SK-N-MC (cell line): ENCODE measurements at places on chromosomes 16 and 17.
A peak's percentile ranks its signal among the peaks of the same experiment; 100 is the strongest.

DNA sequence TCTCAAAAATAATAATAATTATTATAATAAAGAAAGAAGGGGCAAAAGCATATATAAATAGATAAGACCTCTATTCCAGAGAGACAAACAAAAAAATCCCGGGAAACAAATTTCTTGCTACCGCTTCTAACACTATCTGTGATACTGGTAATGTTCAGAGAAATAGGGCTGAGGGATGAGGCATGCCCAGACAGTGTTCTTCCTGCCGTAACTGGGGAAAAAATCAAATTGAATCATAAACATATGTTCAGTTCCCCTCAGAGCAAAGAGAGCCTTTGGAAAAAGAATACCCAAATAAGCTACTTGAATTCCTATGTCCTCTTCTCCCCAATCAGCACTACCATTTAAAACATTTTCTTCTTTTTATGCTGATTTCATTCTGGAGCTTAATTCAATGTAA lies 688.0 kb downstream of the KCNJ2 start:
- DNase-seq, result no peak

- no peak for DNase-seq
Observed at GRCh38 chr16:5062051-5062450, 3.7 kb downstream of the C16orf89 start.

DNA sequence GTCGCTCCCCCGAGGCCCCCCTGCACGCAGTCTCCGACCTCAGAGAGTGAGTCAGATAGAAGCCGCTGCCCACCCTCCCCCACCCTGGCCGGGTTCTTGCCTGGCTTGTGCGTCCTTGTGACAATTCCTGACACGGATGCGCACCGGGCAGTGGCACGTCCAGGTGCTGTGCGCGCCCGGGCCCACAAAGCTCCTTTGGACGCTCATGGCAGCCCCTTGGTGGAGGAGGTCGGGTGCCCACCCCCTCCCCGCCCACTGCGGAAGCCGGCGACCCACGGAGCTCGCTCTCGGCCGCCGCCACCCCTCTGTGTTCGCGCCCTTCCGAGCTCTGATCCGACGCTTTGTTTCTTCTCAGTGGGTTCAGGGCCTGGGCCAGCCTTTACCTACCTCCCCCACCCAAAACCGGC lies 662 bp upstream of the TUBB3 start:
- DNase-seq, result no peak

- DNase-seq, result no peak
Observed at GRCh38 chr16:71254832-71255525, 24.5 kb upstream of the HYDIN start.

DNA sequence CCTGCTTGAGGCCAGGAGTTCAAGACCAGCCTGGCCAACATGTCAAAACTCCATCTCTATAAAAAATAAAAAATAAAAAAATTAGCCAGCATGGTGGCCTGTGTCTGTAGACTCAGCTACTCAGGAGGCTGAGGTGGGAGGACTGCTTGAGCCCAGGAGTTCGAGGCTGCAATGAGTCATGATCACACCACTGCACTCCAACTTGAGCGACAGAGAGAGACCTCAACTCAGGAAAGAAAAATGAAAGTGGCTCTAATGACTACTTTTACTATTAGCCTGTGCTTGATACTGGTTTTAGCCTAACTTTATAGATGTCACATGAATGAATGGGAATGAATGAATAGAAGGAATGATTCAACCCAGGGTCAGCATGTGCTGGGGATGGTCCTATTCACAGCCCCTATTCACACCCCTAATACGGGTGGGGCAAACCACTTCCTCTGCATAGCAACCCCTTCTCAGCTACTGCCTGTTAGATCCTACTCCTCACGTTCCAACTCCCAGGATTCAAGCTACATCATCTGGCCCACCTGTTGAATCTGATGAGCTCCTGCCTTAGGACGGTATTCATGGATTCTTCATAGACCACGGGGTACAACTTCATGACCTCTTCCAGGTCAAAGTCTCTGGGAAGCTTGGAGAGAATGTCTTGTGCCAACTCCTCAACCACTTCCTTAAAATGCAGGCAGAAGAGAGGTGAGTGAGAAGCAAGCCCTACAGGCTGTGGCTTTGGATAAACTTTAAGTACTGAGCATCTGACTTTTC lies 40.5 kb downstream of the LYRM1 start:
- no peak for DNase-seq

DNA sequence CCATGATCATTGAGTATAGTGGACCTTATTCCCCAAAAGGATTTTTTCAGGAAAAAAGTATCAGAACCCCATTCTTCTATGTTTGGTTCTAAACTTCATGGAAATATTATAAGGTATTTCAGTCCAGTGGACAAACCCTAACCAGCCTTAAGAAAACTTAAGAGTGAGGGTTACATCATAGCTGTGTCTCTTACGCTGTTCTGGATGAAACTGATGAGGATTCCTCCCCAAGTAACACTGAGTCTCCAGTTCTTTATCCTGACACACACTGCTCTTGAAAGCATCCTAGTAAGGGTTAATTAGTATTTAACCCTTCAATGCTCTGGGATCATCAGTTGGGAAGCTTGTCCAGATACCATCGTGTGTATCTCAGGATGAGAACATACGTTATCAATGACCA lies 5.0 kb downstream of the LYRM1 start:
- DNase-seq, result no peak

DNA sequence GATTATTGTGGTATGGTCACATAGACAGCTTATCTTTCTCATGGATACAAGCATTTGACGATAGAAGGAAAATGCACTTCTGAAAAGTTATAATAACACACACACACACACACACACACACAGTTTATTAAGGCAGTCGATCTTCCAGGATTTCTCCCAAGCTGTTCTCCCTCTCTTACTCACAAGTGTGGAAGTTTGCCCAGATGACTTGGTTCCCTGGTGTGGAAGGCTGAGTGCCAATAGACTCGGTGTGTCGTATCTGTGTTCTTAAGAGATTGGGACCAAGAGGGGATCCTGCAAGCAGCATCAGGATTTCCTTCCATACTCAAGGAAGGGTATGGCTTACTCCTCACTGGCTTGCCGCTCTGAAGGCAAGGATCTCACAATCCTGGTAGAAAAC lies 279.6 kb downstream of the HS3ST3B1 start:
- DNase-seq, result no peak

- no peak for DNase-seq
Observed at GRCh38 chr17:42906772-42907446, 6.3 kb downstream of the G6PC1 start.

- no peak for DNase-seq
Observed at GRCh38 chr16:88550246-88550661, 19.9 kb upstream of the ZC3H18 start.

DNA sequence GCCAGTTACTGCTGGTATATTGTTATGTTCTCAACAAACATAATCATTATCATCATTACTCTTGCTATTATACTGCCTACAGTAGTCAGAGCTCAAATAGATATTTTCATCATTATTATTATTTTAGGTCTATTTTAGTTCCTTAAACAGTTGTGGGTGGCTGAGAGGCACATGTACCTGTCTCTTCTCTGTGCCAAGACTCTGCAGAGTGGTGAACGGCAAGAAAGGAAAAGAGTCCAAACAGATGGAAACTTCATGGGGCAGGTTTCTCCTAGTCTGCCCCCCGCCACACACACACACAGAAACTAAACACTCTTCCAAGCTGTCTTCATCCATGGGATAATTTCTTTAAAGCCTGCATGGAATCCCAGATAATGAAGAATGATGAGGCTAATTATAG lies 77.7 kb upstream of the CLEC3A start:
- no peak for DNase-seq

- no peak for DNase-seq
Observed at GRCh38 chr16:50781043-50781442, 39.2 kb downstream of the CYLD start.

- DNase-seq, result no peak
Observed at GRCh38 chr16:154217-155030, 2.0 kb downstream of the HBZ start.

DNA sequence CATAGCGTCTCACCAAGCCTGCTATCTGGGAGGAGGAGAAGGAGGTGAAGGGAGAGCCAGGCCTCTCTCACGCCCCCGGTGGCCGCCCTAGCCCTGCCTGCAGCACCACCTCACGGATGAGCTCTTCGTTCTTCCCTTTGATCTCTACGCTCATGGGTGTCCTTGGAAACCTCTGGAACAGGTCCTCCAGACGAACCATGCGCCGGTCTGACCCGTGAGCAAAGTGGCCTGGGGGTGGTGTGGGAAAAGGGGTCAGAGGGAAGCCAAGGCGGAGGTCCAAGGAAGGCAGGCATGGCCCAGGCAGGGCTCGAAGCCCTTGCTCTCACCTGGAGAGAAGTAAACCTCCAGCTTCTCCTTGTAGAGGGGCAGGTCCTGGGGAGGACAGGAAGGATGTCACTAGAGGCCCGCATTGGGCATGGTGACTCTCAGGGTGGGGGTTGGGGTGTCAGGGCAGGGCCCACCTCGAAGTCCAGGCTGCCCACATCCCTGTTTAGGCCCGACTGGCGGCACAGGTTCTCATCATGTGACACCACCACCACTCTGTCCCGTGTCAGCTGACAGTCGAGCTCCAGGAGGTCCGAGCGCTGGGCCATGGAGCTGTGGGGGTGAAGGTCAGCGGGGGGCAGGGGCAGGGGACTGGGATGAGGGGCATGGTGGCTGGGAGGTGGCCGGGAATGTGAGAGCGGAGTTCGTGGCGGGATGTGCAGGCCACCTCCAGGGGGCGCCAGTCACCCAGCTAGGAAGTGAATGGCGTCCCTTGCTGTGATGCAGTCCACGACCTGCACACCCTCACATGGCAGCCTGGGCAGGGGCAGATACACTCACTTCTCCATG lies 923 bp downstream of the GDPD3 start:
- DNase-seq, result no peak

DNA sequence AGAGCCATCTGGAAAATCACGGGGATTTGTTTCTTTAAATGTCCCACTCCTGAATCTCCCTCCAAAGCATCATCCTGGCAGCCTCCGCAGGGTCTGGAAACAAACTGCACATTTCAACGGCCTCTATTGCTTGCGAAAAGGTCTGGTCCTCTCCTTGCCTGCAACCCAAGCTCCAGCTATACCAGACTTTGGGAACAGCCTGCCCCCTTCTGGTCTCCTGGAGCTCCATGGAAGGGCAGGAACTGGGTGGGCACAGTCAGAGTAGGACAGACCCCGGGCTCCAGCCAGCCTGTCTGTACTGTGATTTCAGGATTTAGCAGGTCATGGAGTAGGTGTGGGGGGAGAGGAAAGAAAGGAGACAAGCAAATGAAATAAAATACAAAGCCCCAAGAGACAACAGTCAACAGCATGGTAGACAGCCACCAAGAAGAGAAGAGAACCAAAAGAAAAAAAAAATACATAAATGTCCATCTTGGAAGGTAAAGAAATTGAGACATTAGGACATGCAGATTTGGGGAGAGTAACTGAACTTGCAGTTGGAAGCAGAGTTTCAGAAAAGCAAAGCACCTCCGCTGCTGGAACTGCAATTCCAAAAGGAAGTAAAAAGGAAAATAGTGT lies 2.7 kb downstream of the XYLT1 start:
- DNase-seq, result no peak

- no peak for DNase-seq
Observed at GRCh38 chr17:49880291-49881053, 32.6 kb upstream of the TAC4 start.

DNA sequence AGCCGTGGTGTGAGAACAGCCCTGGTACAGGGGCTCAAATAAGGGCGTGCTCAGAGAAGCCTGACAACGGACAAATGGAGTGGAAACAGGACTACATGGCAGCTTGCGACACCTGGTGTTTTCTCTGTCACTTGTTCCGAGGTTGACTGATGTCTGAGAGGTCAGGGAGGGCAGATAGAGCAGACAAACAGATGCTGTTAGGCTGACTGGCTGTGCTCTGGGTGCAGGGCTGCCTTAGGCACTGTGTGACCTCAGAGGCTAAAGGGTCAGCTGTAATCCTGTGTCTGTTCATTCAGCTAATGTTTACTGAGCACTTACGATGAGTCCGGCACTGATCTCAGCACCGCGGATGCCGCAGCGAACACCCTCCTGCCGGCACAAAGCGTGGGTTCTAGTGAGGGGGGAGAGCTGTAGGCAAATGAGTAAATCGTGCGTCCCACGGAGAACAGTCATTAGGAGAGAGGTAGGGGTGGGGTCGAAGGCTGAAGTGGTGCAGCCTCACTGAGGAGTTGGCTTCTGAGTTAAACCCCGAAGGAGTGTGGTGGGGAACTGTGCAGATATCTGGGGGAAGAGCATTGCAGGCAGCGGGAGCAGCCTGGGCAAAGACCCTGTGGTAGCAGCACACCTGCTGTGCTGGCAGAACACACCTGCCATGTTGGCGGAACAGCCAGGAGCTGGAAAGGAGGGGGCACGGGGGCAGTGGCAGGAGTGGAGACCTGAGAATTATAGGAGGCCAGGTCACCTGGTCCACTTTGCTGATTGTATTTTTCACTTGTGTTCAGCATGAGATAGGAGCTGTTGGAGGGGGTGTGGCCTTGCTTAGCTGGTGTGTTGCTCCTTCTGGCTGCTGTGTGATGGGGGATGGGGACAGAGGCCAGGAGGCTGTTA lies 35.0 kb downstream of the GPT2 start:
- no peak for DNase-seq

GRCh38 chr17:58969612-58970011 lies 137.1 kb downstream of the TRIM37 start:
- DNase-seq, result no peak

- DNase-seq, result no peak
Observed at GRCh38 chr17:2056206-2057174, 1.6 kb downstream of the HIC1 start.

DNA sequence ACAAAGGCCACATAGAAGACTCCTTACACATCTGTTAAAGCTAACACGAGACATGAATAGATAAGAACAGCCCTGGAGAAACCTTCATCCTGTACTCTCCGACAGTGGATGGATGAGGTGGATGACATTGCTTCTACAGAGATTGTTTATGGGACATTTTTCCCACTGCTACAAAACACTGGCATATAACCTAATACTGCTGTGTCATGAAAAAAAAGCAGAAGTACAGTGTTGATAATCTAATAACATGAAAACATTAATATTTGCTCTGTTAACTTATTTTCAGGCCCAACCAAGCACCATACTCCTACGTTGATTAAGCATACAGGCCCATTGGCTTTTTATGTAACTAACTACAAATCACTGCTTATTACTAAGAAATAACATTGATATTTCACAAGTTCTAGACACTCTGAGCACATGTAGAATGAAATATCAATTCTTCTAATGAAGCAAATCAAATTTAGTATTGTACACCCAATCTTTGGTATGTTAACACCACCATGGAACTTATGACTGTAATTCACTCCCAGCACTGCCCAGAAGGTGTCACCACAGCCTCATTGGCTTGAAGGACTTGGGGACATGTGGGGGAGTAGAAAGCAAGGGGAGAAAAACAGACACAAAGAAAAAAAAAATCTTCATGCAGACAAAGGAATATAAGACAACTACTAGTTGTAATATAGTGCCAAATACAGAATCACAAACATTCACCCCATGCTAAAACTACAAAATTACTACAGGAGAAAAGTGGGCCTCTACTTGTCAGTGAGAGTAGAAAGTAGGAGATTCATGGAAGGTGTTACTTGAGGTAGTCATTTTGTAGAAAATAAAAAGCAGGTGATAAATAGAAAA lies 330.0 kb upstream of the PMFBP1 start:
- DNase-seq, result peak; percentile 8

GRCh38 chr17:67649891-67650290 lies 67.8 kb upstream of the NOL11 start:
- no peak for DNase-seq
